ENCODE measurements at places on chromosomes 1 and 21. TPM values are rescaled to one million over a fixed set of nuclear protein-coding genes. Genes with fewer than 3 reads are reported as not detected.

PFKFB2 gene
- 4.7 TPM for total RNA-seq

SLC39A1 gene
- total RNA-seq: 14.9 TPM

DNA sequence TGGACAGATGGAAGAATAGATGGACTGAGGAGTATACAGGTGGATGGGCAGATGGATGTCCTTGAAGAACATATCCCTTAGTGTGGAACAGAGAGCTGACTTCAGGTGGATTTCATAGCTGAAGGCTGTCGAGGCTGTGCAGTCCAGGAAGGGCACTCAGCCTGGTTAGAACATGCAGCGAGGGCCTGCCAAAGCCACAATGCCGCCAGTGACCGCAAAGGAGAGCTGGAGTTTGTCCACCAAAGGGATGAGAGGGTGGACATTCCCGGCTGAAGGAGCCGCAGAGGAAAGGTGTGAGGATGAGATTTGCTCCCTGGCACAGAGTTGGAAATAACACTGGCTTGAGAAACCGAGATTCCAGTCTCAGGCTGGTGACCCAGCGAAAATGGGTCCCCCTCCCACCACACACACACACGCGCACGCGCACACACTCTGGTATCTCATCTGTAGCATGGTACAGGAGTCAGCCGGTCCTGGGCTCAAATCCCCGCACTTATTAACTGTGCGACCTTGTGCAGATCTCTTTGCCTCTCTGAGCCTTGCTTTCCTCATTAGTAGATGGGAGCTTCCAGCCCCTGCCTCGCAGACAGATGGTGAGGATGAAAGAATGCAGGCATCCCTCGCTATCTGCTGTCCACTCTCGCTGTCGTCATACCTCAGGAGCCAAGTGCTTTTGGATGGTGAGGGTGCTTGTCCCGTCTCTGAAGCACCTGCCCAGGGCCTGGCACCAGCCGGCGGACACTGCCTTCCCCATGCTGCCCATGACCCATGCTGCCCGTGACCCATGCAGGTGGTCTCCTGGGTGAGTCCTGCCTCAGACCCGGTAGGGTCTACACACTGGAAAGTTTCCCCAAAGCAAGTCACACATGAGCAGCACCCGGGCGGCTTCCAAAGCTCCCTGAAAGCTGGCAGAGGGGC is 26.8 kb upstream of the EFHD2 start:
- no peak for DNase-seq

- DNase-seq: no peak
Measured at GRCh38 chr1:5661196-5662085, 330.8 kb downstream of the NPHP4 start.

CD1E gene
- total RNA-seq: not detected

DNA sequence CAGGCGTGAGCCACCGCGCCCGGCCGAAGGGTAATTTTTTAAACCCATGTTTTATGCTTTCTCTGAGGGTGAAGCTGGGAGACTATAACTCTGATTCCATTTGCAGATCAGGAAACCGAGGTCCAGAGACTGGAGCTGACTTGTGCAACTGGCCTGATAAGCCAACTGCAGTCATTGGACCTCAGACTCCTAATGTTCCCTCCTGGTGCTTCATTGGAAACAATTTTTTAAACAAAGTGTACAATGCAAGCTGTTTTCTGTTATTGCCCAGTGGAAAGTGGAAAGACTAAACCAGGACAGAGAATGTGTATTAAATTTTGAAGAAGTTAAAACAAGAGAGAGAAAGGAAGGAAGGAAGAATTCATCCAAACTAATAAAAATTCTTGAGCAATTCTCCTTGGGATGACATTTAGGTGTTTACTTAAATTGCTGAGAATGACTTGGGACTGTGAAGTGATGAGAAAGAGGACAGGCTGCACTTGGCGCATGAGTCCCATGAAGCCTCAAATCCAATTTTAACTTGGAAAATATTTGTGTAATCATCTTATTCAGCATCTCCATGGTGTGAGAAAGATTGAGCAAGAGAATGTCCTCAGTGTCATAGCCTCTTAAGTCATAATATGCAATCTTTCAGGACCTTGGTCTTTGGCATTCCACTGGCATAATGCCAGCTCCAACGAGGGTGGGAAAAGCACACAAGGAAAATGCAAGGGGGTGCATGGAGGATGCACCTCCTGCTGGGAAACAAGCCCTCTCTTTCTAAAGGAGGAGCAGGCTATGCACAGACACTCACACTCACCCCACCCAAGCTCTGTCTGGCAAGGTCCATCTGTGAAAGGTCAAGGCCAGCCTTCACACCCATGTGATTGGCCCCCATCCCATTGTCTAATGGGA is 342.0 kb downstream of the SIPA1L2 start:
- DNase-seq: no peak

DNA sequence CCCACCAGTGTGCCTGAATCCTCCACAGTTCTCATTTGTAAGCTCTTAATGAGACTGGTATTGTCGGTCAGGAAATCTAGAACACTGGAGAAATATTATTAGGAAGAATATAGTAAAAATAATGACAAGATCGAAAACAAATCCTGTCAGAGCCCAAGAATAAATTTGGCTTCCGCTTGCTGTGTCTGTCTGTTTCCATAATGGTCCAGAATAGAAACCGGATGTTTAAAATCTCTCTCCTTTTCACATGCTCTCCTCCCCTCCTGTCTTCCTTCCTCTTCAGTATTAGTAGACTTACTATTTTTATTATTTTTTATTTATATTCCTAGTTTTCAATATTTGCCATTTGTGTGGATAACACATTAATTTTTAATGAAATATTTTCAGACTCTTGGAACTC is 187.7 kb downstream of the SDCCAG8 start:
- no peak for DNase-seq

DNA sequence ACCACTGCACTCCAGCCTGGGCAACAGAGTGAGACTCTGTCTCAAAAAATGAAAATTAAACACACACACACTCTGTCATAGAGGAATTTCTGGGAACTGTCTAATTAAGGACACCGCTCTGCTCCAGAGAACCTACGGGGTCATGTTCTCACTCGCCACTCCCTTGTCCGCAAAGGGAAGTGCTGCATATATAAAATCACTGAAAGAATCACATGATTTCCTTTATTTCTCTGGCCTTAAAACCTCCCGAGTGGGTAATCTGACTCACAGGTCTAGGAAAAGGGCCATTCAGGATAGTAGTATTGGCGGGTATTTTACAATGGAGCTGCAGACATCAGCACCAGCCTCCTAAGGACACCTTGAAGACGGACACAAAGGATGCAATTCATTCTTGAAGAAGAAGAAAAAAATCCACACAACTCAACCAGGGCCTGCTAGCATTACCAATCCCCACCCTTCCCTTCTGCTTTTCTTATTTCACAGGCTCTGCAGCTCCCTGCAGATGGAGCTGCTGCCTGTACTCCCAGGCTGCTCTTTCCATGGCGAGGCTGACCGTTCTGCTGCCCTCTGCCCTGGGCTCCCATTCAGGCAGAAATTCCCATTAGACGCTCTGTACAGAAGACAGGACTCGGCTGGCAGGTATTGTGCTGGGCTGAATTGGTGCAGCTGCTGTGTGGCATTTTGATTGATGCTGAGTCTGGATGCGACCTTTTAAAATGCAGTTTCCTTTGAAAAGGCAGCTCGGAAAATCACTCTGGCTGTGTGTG is 53.3 kb upstream of the FAM89A start:
- DNase-seq: no peak

DNA sequence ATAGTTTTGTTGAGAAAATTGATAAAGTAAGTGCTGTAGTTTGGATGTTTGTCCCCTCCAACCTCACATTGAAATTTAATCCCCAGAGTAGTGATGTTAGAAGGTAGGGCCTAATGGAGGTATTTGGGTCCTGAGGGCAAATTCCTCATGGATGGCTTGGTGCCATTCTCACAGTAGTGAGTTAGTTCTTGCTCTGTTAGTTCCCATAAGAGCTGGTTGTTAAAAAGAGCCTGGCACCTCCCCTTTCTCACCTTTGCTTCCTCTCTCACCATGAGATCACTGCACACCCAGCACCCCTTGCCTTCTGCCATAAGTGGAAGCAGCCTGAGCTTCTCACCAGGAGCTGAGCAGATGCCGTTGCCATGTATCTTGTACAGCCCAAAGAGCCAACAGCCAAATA is 354.8 kb upstream of the NFIA start:
- DNase-seq: no peak
